ENCODE measurements at places on chromosomes 3 and 15.
A peak's percentile ranks its signal among the peaks of the same experiment; 100 is the strongest.

GRCh38 chr3:187958432-187959003 is 195.4 kb upstream of the LPP start:
- no peak for DNase-seq

- DNase-seq, result no peak
Observed at GRCh38 chr3:50365080-50365841, 5.9 kb upstream of the TMEM115 start.

- peak; percentile 54 for DNase-seq
Observed at GRCh38 chr3:104102386-104102785, 1264.3 kb upstream of the ALCAM start.

DNA sequence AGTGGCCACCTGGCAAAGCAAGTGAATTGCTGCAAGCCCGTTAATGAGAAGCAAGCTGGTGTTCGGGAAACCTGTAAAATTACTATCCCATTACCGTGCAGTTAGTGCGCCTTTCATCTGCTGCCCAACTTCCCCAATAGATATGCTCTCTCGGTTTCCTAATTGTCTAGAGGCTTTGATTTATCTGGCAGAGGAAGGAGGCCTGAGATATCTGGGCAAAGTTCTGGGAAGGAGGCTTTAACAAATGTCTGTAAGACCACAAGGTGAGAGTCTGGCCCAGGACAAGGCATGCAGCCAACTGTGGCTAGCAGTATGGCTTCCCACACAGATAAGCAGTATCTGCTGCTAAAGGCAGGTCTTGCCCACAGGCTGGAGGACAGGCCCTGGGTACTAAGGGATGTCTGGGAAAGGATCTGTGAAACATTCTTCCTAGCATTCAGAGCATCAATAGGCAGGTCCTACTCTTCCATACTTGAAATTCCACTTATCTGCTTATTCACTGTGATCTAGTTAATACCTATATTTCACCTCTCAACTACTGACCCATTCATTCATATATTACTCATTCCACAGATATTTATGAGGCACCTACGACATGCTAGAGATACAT is 130.0 kb upstream of the SLC2A2 start:
- no peak for DNase-seq

GRCh38 chr3:25262322-25262721 is 165.7 kb upstream of the RARB start:
- DNase-seq, result no peak

- DNase-seq, result no peak
Observed at GRCh38 chr15:29132735-29133181, 136.9 kb downstream of the NSMCE3 start.

- no peak for DNase-seq
Observed at GRCh38 chr15:77607111-77607893, 25.4 kb downstream of the LINGO1 start.

DNA sequence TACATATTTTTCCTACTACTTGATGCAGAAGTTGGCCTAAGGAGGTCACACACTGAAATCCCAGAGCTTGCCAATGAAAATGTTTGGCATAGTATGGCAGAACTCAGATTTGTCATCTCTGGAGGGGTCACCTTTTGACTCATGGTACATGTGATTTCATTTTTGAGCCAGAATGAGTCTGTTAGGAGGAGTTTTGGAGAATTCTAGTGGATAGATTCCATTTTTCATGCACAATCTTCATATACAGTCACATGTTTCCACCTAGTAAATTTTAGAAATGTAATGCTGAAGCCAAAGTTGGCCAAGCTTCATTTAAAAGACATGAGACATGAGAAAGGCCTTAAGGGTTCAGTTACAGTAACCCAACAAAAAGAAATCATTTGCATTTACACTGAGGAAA is 97.8 kb upstream of the IGSF10 start:
- DNase-seq, result no peak

GRCh38 chr3:72591522-72592421 is 256.5 kb downstream of the SHQ1 start:
- DNase-seq, result no peak

GRCh38 chr15:92425578-92426225 is 32.0 kb downstream of the ST8SIA2 start:
- no peak for DNase-seq

DNA sequence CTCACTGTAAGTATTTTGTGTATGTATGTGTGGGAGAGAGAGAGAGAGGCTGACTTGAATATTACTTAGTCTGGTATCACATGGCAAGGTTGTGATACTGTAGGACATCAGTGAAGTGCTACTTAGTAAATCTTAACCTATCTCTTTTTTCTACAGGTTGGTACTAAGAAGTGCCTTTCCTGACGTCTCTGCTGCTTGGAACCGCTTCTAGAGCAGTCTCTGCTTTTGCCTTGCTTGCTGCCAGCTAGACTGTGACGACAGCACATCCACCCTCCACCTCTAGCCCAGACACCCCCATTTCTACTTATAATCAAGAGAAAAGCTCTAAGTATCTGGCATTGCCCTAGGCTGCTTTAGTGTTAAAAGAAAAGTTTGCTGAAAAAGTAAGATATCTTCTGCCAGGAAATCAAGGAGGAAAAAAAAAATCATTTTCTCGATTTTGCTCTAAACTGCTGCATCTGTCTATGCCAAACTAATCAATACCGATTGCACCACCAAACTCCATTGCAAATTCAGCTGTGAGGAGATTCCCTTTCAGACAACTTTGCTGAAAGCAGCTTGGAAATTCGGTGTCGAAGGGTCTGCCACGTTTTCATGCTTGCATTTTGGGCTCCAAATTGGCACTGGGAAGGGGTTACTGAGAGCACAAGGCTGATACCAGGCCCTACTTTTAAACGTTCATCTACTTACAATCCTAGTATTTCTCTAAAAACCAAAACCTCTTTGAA is 30.7 kb downstream of the MBNL1 start:
- DNase-seq, result no peak

GRCh38 chr3:114874522-114874971 is 272.5 kb downstream of the ZBTB20 start:
- no peak for DNase-seq

DNA sequence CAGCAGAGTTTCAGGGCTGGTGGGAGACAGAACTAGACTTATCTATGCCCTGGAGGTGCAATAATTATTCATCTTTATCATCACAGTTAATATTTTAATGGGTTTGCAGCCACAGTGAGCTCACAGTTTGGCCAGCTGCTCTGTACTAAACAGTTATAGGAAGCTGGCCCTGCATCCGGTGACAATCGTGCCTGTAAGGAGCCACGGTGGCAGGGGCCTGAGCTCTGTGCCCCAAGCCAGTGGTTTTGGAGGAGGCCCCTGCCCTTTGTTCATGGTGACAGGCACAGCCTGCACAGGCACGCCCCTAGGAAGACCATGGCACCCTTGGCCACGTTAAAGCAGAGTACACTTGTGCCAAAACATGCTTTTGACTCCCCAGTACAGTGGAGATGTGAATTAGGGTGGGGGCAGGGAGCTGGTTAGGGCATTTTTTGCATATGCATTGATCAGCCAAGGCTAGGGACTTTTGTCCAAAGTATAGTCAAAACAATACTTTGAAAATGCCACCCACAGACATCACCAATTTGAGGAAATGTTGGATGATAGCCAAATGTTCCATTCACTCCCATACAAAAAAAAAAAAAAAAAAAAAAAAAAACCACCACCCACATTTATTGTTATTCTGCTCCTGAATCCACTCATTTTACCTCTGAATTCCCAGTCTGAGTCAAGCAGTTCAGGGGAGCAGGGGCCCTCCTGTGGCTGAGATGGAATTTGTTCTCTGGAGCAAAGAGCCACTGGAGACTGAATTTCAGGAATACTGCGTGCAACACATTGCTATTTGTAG is 3.4 kb upstream of the RFTN1 start:
- no peak for DNase-seq

DNA sequence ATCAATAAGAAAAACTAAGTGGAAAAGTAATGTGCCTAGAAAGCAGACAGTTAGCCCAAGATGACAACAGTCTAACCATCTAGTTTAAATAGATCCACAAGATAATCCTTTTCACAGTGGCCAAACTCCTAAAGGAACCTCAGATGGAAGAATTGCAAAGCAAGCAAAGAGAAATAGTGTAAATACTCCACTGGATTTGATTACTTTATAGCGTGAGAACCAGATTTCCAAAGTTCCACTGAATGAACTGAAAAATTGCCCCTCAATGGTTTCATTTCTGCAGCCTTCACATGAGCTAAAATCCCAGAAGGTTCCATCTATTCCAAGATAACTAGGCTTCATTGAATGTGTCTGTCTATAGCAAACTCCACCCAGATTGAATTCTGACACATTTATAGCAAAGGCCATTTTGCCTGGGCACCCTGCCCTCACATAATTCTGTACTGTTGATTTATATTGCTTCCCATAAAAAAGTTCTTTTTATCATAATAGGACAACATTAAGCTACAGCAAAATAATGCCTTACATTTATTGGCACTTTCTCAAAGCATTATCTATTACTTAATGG is 129.7 kb upstream of the THBS1 start:
- no peak for DNase-seq

DNA sequence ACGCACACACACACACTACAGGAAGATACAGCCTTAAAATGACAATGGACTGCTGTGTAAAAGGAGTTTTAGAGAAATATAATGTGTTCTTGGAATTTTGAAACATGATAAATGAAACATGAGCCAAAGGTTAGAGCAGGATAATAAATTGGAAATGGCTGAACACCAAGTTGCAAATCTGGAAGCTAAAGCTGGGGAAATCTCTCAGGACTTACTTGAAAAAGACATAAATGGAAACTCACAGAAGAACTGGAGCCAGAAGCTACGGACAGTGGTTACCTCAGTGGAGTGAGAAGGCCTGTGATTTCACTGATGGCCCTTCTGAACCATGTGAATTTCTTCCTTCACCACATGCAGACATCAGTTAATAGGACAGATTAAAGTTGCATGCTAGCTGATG is 37.3 kb upstream of the ATP10A start:
- DNase-seq, result no peak

DNA sequence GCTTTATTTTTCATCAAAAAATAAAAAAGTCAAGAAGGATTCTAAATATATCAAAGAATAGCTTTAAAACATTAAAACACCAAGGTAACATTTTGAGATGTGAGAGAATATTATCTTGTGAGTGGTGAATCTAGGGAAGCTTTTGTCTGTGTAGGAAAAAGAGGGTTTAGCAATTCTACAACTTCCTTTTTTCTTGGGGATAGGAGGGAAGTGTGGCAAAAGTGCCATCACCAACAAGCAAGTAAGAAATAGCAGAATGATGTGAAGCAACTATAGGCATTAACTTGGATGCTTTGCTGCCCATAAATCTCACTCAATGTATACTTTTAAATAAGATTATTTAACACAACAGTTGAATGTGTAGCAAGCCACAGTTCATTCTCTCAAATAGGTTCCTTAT is 57.8 kb upstream of the SUCLG2 start:
- no peak for DNase-seq

DNA sequence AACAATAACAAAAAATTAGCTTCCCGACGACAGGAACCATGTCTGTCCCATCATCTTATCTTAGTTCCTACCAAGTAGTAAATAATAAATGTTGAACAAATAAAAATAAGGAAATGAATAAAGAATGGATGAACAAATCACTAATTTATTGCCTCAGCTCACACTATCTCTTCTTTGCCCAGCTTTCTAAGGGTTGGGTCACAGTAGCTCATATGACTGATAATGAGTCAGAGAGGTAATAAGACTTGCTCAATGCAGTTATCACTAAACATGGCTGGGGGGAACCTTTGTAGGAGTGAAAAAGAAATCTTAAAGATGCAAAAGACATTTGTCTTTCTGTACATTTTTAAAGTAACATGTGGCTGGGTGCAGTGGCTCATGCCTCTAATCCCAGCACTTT is 182.2 kb downstream of the WDR76 start:
- no peak for DNase-seq
